ENCODE measurements at places on chromosomes 3 and 15. TPM values are rescaled to one million over a fixed set of nuclear protein-coding genes. Genes with fewer than 3 reads are reported as not detected.

- H3K27me3 ChIP-seq: peaks cover 5% of the 10 kb centered on the region
- no peak for DNase-seq
- no peak overlapping the region for H3K4me3 ChIP-seq
- no peaks in the 10 kb centered on the region for H3K36me3 ChIP-seq
- H3K4me1 ChIP-seq: no peaks in the 10 kb centered on the region
Measured at GRCh38 chr15:47754312-47754711, 37.0 kb downstream of the SEMA6D start.

SOX14 gene
- not detected for total RNA-seq

GRCh38 chr3:180329187-180329586 is 272.8 kb upstream of the TTC14 start:
- H3K27ac ChIP-seq: no peak overlapping the region
- no peaks in the 10 kb centered on the region for H3K27me3 ChIP-seq
- DNase-seq: no peak
- no peak overlapping the region for H3K4me3 ChIP-seq
- no peaks in the 10 kb centered on the region for H3K36me3 ChIP-seq

GALNT15 gene
- total RNA-seq: not detected

LRRC28 gene
- 18.9 TPM for total RNA-seq

LEKR1 gene
- 0.77 TPM for total RNA-seq

PPP1R14D gene
- not detected for total RNA-seq

DNA sequence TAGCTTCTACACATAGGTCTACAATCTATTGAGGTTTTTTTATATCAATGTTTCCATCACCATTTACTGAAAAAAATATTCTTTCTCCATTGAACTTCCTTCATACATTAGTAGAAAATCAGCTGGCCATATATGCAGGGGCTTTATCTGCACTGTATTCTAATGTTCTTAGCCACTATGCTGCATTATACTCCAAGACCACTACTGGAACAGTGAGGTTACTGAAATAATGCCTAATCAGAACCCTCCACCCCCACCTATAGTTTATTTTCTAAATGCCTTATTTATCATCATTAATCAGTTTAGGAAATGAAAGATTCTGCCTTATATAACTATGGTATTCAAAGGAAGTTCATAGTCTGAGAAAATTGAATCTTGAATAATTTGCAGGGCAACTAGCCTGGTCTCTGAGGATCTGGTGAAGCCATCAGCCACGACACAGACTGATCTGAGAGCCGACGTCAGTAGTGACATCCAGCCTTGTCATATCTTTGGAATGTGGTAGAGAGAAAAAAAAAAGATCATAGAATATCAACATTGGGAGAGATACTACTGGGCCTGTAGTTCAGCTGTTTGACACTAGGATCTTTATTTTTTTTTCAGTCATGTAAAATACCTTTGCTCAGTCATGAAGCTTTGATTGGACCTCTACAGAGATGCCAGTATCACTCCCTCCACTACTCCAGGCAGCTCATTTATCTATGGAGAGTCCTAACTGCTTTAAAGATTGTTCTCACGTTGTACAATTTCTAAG is 66.6 kb downstream of the P3H2 start:
- H3K27me3 ChIP-seq: peaks cover 15% of the 10 kb centered on the region
- H3K4me3 ChIP-seq: no peak overlapping the region
- no peaks in the 10 kb centered on the region for H3K4me1 ChIP-seq
- DNase-seq: no peak
- no peak overlapping the region for H3K27ac ChIP-seq

- DNase-seq: no peak
- H3K27ac ChIP-seq: no peak overlapping the region
- no peaks in the 10 kb centered on the region for H3K27me3 ChIP-seq
- no peaks in the 10 kb centered on the region for H3K36me3 ChIP-seq
- H3K4me3 ChIP-seq: no peak overlapping the region
- H3K4me1 ChIP-seq: no peaks in the 10 kb centered on the region
Measured at GRCh38 chr15:70789213-70789612, 25.9 kb upstream of the UACA start.

- DNase-seq: no peak
- peaks cover 3% of the 10 kb centered on the region for H3K27me3 ChIP-seq
- H3K27ac ChIP-seq: no peak overlapping the region
Measured at GRCh38 chr15:63019511-63020109, 22.9 kb upstream of the TPM1 start.
